ENCODE measurements at places on chromosomes 12 and 14.

DNA sequence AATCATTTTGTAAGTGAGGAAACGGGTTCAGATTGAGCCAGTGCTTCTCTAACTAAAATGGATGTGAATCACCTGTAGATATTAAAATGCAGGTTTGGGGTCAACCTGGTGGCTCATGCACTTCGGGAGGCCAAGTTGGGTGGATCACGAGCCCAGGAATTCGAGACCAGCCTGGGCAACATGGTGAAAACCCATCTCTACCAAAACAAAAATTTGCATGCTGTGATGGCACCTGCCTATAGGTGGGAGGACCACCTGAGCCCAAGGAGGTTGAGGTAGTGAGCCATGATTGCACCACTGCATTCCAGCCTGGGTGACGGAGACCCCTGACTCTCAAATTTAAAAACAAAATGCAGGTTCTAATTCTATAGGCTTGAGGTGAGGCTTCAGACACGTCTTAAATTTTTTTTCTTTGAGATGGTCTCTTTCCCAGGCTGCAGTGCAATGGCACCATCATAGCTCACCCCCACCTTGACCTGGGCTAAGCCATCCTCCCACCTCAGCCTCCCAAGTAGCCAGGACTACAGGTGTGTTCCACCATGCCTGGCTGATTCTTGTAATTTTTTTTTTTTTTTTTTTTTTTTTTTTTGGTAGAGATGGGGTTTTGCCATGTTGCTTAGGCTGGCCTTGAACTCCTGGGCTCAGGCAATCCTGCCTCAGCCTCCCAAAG lies 9.0 kb downstream of the TUBA1C start:
- peaks cover 43% of the 10 kb centered on the region for H3K36me3 ChIP-seq
- no peaks in the 10 kb centered on the region for H3K27me3 ChIP-seq

DNA sequence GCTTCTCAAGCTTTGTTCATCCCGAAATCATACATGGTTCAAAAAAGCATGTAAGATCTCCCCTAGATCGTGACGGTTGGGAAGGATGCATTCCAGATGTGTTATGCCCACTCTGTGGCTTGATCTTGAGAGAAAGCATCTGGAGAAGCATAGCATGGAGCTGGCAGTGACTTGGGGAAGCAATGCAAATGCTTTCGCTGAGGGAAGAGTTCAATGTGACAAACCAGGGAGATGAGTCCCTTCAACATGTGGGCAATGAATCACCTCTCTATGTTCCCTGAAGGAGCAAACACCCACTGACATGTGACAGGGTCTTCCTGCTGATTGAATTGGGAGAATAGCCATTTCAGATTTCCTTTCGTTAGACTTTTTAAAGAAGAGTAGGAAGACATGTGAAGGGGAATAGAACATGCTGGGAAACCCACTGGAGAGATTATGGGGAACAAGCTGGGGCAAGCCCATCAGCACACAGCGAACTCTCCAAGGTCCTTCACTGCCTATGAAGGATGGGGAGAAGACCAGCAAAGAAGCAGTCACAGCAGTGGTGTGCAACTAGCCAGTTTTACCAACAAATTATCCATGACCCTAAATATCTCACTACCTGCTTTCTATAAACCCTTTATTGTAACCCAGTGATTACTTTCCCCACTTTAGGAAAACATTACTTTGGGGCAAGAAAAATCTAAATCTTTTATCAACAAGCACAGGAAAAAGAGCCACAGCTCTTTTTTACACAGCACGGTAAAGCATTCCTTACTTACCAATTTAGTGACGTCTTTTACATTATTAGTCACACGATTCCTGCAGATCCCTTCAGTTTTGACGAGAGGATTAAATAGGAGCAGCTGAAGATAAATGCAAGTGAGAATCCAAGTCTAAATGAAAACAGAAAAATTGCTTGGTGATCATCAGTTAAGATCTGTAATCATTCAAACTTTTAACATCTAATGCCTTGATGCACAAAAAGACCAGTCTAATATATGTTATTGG lies 35.0 kb downstream of the KITLG start:
- H3K36me3 ChIP-seq: peaks cover 26% of the 10 kb centered on the region
- peaks cover 38% of the 10 kb centered on the region for H3K4me1 ChIP-seq
- no peak for DNase-seq
- H3K27ac ChIP-seq: no peak overlapping the region
- H3K4me3 ChIP-seq: no peak overlapping the region

DNA sequence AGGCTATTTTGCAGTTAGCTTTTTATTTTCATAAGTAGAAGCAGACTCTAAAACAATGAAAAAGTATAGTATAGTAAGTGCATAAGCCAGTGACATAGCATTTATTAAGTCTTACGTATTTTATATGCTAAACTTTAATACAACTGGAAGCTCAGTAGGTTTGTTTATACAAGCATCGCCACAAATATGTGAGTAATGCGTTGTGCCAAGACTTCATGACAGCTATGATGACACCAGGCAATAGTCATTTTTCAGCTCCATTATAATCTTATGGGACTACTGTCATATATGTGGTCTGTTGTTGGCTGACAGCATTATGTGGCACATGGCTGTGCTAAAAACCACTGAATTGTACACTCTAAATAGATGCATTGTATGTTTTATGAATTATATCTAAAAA lies 40.3 kb downstream of the SLC38A2 start:
- H3K4me1 ChIP-seq: no peaks in the 10 kb centered on the region
- H3K27ac ChIP-seq: no peak overlapping the region
- no peak overlapping the region for H3K4me3 ChIP-seq

GRCh38 chr12:15044471-15044870 lies 71.6 kb downstream of the PDE6H start:
- H3K36me3 ChIP-seq: no peaks in the 10 kb centered on the region
- H3K27me3 ChIP-seq: no peaks in the 10 kb centered on the region
- no peak overlapping the region for H3K27ac ChIP-seq
- no peak overlapping the region for H3K4me3 ChIP-seq
- H3K4me1 ChIP-seq: no peaks in the 10 kb centered on the region
